ENCODE measurements at places on chromosomes 6 and 20.
A peak's percentile ranks its signal among the peaks of the same experiment; 100 is the strongest.

DNA sequence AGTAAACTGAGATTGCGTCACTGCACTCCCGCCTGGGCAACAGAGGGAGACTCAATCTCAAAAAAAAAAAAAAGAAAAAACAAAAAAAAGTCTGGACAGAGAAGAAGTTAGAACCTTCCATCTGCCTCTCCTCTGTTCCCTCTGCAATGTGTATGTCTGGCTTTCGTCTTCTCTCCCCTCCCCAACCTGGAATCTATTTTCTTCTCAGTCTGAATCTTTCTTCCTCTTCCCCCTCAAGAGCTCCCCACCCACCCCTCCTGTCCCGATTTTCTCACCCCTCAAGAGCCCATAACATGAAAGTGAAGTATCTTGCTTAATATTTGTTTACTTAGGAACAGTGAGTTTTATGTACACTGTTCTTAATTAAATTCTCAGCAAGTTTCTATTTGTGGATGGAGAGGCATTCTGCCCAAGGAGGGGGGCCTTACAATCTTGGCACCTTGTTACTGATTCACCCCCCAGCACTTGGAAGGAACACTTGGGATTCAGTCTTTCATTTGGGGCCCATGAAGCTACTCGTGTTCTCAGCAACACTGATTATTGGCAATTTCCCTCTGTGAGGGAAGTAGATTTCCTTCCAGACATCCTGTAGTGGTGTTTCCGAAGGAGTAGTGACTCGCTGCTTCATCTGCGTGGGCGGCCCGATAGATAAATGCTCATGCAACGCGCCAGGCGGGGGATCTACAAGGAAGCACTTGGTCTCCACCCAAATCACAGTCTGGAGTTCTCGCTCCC lies 69.3 kb upstream of the SRSF6 start:
- DNase-seq, result peak; percentile 96

DNA sequence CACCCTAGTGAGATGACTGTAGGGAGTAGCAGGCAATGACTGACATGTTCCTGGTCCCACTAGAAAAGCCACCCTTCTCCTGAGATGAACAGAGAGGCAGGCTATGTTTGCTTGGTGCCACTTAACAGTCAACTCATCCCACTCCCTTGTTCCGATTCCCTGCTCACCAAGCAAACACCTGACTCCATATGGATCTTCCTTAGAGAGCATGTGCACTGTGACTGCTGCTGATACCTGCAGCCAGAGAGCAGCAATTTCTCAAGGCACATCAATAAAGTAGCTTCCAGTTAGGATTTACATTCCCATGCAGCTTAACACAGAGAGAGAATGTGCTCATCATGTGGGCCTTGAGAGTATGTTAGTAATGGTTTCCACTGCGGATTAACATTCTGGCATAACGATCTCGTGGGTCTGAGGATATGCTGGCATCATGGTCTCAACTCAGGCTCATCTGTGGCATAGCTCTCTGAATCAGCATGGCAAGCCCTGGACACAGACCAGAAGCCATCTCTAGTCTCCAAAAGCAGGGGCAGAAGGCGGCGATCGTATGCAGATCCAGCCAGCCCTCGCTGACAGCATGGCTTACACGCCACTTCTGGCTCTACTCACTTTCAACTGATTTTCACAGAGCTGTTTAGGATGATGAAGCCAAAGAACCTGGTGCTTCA lies 43.9 kb downstream of the ATXN1 start:
- DNase-seq, result no peak

- DNase-seq, result no peak
Observed at GRCh38 chr6:3328145-3328544, 69.4 kb downstream of the PSMG4 start.

DNA sequence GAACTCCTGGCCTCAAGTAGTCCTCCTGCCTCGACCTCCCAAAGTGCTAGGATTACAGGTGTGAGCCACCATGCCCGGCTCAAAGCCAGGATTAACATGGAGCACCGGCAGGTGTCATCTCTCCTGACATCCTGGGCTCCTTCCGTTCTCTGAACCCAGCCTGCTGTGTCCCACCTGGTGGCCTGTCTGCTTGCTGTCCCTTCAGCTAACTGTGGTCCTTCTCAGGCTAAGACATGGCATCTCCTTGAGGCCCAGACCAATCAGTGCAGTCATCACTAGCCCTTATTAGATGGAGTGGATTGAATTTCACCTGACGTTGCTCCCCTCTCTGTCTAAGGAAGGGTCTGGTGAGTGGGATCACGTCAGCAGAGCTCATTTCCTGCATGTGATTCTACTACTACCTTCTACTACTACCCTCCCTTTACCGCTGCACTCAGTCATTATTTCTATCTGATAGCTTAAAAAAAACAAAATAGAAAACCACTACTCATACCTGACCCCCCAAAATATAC lies 28.0 kb upstream of the SYNJ2 start:
- peak; percentile 17 for DNase-seq

DNA sequence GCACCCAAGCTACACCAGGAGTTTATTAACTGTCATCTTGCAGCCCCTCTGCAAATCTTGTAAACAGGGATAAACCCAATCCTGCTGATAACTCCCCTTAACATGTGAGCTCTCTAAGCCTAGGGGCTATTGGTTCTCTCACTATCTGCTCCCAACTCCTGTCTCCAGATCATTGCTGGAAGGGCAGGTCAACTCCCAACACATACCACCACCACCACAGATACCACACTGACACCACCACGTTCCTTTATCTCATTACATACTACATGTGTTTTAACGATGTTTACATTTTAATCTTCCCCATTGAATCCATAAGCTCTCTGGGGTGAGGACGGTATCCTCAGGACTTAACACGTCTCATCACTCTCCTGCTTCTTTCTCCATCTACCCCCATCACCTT lies 51.8 kb downstream of the SIM1 start:
- DNase-seq, result no peak

DNA sequence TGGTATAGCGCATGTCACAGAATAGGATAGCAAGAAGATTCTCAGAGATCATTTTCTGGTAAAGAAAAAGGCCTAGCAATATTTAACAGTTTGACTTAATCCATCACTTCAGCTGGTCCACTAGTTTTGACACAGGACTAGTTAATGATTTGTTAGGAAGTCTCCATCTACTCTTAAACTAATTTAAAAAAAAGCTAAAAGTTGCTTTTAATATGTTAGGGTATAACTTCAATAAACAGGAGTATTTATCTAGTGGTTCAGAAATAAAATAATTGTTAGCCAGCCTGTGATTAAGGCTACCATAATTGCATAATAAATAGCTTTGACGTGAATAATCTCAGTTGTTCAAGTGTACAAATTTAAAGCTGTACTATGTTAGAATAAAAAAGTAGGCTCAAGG lies 195.6 kb downstream of the FUT9 start:
- no peak for DNase-seq

GRCh38 chr6:34323300-34323699 lies 69.2 kb downstream of the NUDT3 start:
- DNase-seq, result no peak

DNA sequence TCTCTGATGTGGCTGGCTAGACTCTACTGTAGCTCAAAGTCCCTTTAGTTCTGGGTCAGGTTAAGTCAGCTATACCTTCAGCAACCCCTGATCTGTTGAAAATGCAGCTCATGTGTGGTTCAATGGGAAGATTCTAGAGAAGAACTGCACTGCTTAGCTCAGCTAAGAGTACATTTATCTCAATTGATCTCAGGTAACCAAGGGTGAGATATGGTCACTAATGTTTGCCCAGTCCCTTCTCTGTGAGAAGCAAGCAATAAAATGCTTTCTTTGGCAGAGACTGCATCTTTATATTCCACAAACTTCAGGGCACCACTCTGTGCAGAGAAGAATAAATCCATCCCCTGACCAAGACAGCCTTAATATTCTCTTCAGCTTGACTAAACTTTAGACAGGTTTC lies 240.6 kb upstream of the RAB32 start:
- no peak for DNase-seq

- DNase-seq, result no peak
Observed at GRCh38 chr20:54865273-54865672, 389.9 kb downstream of the DOK5 start.

DNA sequence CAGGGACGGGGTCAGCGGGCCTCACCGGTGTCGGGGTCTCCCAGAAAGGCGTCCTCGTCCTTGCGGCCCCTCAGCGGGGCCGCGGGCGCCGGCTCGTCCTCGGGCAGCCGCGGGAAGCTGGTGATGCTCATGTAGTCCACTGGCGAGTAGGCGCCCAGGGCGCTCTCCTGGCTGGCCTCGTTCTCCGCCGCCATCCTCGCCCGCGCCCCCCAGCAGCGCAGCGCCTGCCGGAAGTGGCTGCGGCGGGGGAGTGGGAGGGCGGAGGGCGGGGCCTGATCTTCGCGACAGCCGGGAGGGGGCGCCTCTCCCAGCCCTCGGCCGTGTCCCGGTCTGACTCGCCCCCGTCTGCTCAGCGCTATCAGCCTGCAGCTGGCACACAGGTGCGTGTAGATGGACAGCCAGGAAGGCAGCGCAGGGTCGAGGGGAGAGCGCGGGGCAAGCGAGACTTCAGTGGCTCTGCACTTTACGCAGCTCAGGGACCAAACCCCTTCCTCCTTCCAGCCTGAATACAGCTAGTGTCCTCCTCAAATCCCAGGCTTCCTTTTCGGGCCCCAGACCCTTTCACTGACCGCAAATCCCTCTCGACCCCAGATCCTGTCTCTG lies at the start of gene GGT7:
Gene GGT7 (minus strand): TSS at position 235 of the 603 bp plus-strand sequence. CDS start 41 bp downstream, at position 194.
- peak; percentile 89 for DNase-seq

DNA sequence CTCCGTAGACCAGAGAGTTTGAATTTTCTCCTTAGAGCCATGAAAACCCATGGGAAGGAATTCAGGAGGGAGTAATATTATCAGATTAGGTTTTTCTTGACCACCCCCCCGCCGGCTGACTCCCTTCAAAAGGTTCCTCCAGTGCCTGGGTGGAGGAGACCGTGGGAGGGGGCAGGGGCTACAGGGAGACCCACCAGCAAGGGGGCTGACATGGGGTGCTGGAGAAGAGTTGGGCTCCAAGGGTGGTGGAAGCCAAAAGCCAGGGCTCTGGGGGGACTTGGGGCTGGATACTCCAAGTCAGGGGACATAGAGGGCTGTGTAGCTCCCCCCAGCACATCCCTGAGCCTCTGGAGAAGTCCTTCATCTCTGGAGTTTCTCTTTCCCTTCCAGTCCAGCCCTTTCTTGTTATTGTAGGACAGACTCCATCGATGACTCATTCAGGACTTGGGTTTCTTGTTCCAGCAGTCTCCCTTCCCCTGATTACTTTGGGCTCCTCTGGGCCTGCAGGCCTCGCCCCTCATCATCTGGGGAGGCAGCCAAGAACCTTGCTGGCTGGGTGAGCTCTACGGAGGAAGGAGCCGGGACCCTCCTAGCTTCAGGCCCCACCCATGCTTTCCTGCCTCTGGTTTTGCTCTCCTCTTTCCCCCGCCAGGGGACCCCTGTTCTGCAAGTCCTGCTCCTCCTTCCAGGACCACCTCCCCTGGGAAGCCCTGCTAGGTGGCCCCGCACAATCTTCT lies 10.5 kb upstream of the KIAA1755 start:
- peak; percentile 95 for DNase-seq

DNA sequence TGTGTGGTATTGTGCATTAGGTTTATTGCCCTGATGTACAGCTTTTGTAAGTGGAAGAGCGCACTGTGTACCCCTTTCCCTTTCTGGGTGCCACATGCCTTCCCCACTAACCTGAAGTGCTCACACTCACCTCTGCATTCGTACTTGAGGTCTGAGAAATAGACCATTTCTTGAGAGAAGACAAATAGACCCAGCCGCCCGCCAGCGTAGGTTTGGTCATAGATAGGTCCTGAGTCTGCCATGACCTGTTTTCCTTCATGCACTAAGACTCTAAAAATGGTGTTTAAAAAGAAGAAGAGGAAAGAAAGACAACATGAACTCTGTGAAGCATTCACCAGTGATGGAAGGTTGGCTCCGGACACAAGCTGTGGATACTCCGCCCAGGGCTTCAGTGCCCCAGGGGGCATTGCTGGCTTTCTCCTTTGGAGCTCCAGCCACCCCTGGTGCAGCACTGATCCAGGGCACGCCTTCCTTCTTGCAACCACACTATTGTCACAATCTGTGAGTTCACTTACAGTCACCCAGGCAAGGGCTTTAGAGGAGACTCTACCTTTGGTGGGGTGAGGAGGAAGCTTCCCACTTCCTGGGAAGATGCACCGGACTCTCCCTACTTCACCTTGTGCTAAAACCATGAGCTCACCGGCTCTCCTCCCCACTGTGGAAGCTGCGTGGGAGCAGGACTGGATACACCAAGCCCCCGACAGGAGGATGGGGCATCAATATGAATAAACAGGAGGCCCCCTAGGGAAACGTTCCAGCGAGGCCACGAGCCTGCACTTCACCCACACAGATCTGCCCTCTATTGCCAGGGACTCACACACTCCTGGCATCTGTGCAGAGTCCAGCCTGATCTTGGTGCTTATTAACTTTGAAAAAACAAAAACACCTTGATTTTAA lies 33.3 kb downstream of the THBS2 start:
- DNase-seq, result no peak

DNA sequence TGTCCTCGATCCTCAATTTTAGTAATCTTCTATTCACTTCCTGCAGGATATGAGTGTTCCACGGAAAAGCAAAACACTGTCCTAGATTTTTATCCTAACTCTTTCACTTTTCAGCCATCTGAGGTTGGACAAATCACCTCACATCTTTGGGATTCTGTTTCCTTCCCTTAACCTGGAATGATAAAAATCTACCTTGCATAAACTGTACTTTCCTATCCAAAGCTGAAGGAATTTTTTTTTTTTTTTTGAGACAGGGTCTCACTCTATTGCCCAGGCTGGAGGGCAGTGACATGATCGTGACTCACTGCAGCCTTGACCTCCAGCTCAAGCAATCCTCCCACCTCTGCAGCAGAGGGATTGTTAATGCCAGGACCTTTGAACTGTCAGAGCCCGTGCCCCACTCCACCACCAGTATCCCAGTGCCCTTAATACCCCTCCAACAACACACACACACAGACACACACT lies 20.5 kb downstream of the CAPN11 start:
- DNase-seq, result peak; percentile 25

GRCh38 chr6:15148356-15148946 lies 97.4 kb upstream of the JARID2 start:
- peak; percentile 78 for DNase-seq

DNA sequence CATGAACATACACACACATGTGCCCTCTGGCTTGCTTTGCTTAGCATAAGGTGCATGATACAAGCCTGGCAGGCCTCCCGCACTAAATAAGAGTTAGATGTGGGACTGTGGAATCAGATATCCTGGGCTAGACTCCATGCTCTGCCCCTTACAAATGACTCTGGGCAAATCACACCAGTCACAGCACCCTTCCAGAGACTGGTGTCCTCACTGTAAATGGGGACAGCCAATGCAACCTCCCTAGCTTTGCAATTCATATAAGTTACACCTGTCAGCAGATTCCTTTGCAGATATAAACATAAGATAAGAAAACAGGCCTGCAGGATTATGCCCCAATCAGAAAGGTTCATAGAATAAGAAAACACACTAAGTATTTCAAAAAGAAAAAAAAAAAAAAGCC lies 174.1 kb downstream of the PTPRT start:
- DNase-seq, result no peak

- DNase-seq, result peak; percentile 54
Observed at GRCh38 chr6:47631269-47631772, 67.1 kb upstream of the ADGRF4 start.

- no peak for DNase-seq
Observed at GRCh38 chr6:165726965-165727381, 63.9 kb upstream of the PDE10A start.

- DNase-seq, result no peak
Observed at GRCh38 chr6:43899830-43900229, 129.8 kb downstream of the VEGFA start.

GRCh38 chr6:107531868-107532267 lies 42.0 kb downstream of the SOBP start:
- DNase-seq, result no peak
